ENCODE measurements at places on chromosomes 7 and 10.

- peak; percentile 68 for DNase-seq
Observed at GRCh38 chr7:65216469-65216868, 157.2 kb upstream of the ZNF92 start.

DNA sequence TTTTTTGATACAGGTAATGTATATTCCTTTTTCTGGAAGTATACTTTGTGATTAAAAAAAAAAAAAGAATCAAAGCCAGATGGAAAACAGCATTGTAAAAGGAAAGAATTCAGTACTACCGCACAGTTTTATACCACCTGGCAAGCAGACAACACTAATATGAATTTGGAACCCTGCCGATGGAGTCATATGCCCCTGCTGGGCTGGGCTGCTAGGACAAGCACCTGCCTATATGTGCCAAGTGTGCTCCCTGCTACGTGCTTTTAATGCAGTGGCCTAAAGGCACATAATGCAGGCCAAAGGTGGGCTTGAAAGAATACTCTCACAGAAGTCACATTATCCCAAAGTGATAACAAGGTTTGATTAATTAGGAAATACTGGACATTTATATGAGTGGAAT is 29.8 kb upstream of the WAC start:
- no peak for DNase-seq

DNA sequence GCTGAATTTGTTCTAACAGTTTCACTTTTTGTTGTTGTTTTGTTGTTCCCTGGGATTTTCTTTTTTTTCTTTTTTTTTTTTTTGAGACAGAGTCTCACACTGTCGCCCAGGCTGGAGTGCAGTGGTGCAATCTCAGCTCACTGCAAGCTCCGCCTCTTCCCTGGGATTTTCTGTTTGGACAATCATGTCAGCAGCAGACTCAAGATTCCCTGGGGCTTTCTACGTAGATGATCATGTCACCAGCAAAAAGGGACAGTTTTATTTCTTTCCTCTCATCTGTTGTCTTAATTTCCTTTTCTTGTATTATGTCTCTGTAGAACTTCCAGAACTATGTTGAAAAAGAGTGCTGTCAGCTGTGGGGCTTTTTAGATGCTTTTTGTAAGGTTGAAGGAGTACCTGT is 241.4 kb downstream of the TNS3 start:
- no peak for DNase-seq

- no peak for DNase-seq
Observed at GRCh38 chr7:102140952-102141370, 145.7 kb upstream of the SH2B2 start.

- no peak for DNase-seq
Observed at GRCh38 chr7:154738216-154738615, 264.7 kb downstream of the PAXIP1 start.

GRCh38 chr10:111107023-111107422 is 30.2 kb downstream of the ADRA2A start:
- DNase-seq = peak; percentile 53

DNA sequence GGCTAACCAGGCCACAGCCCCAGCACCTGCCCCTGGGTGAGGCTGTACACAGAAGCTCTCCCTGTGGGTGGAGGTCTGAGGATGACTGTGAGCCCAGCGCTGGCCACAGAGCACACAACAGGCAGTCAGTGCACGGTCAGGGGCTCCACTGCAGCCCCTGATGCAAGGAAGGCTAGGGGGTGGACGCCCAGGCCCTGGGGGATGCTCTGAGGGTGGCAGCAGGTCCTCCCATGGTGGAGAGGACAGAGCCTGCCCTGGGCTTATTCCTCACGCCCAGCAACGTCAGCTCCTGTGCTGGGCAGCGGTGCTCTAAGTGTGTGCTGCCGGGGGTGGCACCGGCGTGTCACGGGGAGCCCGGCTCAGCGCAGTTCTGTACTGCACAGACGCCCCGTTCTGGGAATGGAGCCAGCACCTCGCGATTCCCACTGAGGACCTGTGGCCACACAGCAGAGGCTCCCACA is 223.2 kb downstream of the MAD1L1 start:
- DNase-seq = no peak

GRCh38 chr7:89680161-89680560 is 474.1 kb upstream of the STEAP1 start:
- no peak for DNase-seq

- DNase-seq = peak; percentile 68
Observed at GRCh38 chr7:2667843-2668242, 20.2 kb upstream of the AMZ1 start.

- no peak for DNase-seq
Observed at GRCh38 chr10:133098426-133099124, 10.9 kb downstream of the ADGRA1 start.

GRCh38 chr10:96235326-96236089 is 35.9 kb downstream of the BLNK start:
- DNase-seq = peak; percentile 66

DNA sequence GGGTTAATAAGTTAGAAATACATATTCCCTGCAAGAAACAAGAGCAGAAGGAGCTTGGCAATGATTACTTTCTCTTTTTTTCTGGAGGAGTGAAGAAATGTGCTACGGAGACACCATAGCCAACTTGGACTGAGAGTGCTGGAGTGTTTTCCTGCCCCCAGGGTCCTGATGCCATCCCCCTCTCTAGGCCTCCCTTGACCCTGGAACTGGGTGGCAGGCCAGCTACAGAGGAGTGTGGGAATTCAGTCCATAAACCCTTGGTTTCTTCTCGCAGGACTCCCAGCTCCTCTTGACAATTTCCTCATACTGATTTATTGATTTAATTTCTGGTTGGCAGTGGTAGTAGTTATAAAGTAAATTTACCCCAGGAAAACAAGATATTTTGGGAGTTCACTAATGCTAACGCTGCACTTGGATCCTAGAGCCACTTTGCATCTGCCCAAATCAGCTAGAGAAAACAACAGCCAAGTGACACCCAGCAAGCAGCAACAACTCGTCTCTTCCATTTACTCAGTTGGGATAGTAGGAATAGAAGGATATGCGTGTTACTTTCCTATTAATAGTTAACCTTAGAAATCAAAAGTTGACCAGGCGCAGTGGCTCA is 76.4 kb upstream of the CELF2 start:
- no peak for DNase-seq

DNA sequence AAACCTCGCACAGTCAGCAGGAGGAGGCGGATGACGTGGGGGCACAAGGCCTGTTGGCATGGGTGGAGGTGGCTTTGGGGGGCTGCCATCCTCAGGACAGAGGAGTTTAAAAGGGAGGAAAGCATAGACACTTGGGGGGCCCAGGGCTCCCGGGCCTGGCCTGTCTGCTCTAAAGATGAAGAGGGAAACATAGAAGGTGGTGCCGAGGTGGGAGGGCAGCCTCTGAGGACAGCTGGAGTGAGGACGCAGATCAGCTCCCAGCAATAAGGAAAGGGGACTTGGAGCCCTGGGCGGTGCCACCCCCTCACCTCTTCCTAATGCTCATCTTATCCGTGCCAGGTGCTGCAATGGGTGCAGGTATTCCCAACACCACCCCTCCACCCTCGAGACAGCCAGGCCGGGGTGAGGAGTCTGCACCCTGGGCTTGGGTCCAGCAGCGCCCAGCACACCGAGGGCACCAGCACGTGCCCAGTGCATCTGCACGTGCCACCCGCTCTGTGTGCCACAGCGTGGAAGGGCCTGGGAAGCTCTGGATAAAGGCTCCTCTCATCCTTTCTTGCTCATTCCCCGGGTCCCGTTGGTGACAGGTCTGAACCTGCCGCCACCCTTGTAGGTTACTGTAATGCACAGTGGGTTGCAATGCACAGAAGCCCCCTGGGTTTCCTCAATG is 566.0 kb upstream of the FOXK1 start:
- no peak for DNase-seq

- no peak for DNase-seq
Observed at GRCh38 chr7:93156884-93157283, 8.7 kb upstream of the SAMD9L start.

DNA sequence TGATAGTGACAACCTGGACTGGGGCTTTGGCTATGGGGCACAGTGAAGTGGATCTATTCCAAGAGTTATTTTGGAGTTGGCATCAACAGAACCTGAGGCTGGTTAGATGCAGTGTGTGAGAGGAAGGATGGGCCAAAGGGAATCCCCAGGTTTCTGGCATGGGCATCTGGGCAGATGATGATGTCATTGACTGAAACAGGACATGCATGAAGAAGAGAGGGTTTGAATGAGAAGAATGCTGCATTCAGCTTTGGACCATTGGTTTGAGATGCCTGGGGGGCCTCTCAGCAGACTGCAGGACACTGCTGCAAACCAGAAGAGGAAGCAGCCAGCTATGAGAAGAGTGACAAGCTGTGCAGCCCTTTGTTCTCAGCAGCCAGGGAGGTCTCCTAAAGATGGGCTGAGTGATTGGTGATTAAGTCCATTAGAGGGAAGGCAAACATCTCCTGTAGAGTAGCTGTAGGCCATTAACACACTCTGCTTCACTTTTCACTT is 23.1 kb upstream of the PIK3CG start:
- no peak for DNase-seq

DNA sequence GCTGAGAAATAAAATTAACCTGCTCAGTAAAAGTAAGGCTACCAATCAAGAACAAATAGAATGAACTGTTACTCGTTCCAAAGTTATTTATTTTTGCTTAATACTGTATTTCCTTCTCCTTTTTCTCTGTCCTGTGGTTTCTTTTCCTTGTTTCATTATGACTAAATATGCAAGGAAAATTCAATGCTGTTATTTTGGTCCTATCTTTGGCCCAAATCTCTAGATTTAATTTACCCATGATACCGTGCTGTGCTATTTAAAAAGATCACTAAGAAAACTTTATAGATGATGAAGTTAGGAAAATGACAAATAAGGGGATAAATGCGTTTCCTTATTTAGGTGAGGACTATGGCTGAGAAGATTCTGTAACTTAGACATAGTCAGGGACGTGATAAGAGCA is 45.3 kb upstream of the FAM133B start:
- DNase-seq = no peak

DNA sequence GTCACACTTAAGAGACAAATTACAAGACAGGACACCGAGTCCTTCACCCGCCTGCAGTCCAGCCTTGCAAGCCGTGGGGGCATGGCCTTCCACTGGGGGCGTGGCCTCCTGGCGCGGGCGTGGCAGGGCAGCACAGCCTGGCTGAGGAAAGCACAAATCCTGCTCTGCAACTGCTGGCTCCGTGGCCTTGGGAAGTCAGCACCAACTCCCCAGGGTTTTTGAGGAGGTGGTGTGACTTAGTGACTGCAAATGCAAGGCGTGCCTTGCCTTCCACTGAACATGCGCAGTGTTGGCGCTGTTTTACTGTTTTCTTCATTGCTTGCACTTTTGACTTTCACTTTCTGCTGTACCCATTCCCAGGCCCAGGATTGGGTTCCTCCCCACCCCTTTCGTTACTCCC is 12.9 kb upstream of the BMS1 start:
- DNase-seq = no peak

DNA sequence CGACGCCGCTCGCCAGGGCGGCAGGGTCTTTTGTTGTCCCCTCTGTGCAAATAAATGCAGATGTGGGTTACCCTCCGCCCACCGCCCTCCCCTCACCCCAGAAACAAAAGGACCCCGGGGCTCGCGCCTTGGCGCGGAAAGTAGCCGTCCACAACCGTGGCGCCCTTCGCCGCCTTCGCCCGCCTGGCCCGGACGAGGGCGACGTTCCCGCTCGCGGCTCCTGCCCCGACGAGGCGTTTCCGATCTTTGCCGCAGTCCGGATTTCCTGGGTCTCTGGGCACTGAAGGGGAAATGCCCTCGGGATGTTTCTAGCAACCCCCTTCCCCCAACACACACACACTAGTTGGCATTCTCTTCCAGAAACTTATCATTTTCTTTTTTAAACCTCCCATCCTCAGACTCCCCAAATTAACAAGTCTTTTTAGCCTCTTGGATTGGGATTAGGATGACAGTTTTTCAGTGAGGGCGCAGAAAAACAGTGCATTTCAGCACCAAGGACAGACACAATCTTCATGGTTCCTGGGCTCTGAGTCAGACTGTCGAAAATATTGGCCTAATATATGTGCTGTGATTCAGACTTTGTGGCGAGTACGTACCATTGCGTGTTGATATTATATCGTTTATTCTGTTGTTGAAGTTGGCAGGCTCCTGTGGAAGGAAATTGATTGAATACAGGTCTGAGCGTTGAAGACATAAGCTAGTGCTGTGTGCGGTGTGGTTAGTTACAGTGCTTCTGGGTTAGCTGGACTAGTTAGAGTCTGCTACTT is 771 bp downstream of the PHYHIPL start:
- peak; percentile 52 for DNase-seq

- DNase-seq = no peak
Observed at GRCh38 chr7:36051501-36051900, 101.6 kb upstream of the EEPD1 start.

DNA sequence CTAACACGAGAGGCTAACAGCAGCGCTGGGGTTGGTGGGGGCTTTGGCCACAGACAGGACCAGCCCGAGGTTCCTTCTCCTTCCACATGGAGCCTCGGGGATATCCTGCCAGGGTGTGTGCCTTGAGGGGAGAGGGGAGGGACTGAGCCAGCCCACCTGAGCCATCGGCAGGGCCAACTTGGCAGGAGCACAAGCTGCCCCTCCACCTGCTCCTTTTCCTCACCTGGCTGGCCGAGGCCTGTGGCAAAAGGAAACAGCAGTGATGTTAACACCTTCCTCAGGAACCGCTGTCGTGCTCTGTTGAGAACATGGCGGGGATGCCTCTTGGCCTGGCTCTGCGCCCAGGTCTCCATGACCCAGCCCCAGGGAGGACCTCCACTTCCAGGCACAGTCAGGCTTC is 255.1 kb upstream of the PPP2R2D start:
- DNase-seq = no peak
